ENCODE measurements at places on chromosomes 12 and 14. TPM values are rescaled to one million over a fixed set of nuclear protein-coding genes. Genes with fewer than 3 reads are reported as not detected.
A peak's percentile ranks its signal among the peaks of the same experiment; 100 is the strongest.

GRCh38 chr14:30885840-30886740, 11.7 kb downstream of the COCH start:
- DNase-seq = no peak
- no peaks in the 10 kb centered on the region for H3K4me1 ChIP-seq
- H3K27ac ChIP-seq = no peak overlapping the region
- no peaks in the 10 kb centered on the region for H3K36me3 ChIP-seq
- H3K27me3 ChIP-seq = no peaks in the 10 kb centered on the region

- H3K4me1 ChIP-seq = no peaks in the 10 kb centered on the region
- no peak for DNase-seq
- no peak overlapping the region for H3K27ac ChIP-seq
- no peak overlapping the region for H3K4me3 ChIP-seq
- H3K36me3 ChIP-seq = no peaks in the 10 kb centered on the region
Observed at GRCh38 chr12:66884091-66884490, 205.2 kb upstream of the GRIP1 start.

GRCh38 chr12:110537605-110538409, 35.7 kb downstream of the RAD9B start:
- no peak overlapping the region for H3K4me3 ChIP-seq
- no peaks in the 10 kb centered on the region for H3K4me1 ChIP-seq
- H3K27ac ChIP-seq = no peak overlapping the region
- no peak for DNase-seq

The SLC22A17 gene
- 0.28 TPM for total RNA-seq

- H3K27ac ChIP-seq = no peak overlapping the region
- H3K4me3 ChIP-seq = no peak overlapping the region
- H3K4me1 ChIP-seq = no peaks in the 10 kb centered on the region
- no peak for DNase-seq
- H3K36me3 ChIP-seq = no peaks in the 10 kb centered on the region
- no peaks in the 10 kb centered on the region for H3K27me3 ChIP-seq
Observed at GRCh38 chr12:65955452-65955851, 131.2 kb downstream of the HMGA2 start.

- H3K4me1 ChIP-seq = no peaks in the 10 kb centered on the region
- no peak overlapping the region for H3K4me3 ChIP-seq
- H3K36me3 ChIP-seq = no peaks in the 10 kb centered on the region
- peak; percentile 36 for DNase-seq
- no peaks in the 10 kb centered on the region for H3K27me3 ChIP-seq
Observed at GRCh38 chr14:106210650-106211049, 684.3 kb downstream of the TMEM121 start.

DNA sequence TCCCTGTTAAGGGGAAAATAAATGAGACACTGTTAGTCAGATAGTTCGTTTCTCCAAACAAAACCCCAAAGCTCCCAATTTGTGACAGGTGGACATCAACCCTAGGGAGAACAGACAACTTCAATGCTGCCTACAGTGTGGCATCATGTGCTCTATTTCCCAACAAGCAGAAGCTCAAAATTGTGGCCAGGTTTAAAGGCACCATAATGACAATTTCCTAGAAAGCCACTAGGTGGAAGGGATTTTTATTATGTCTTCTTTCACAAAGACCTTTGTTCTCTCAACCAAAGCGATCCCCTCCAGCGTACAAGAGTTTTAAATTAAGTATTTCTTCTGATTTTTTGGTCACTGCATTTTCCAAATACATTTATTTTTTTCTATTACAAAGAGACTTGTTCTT, 88.0 kb upstream of the MBIP start:
- H3K4me3 ChIP-seq = no peak overlapping the region
- no peaks in the 10 kb centered on the region for H3K27me3 ChIP-seq
- H3K4me1 ChIP-seq = no peaks in the 10 kb centered on the region
- no peaks in the 10 kb centered on the region for H3K36me3 ChIP-seq

GRCh38 chr12:69359531-69360347, at the start of gene YEATS4:
YEATS4 (plus strand) TSS chr12:69359743; CDS start chr12:69359973, 230 bp downstream.
- H3K4me3 ChIP-seq = peak within 1 kb of the TSS; percentile 95
- no peaks in the 10 kb centered on the region for H3K27me3 ChIP-seq
- peaks cover 16% of the 10 kb centered on the region for H3K4me1 ChIP-seq
- DNase-seq = peak; percentile 81
- peaks cover 5% of the 10 kb centered on the region for H3K36me3 ChIP-seq

- no peaks in the 10 kb centered on the region for H3K27me3 ChIP-seq
- H3K4me1 ChIP-seq = no peaks in the 10 kb centered on the region
- DNase-seq = no peak
Observed at GRCh38 chr12:113030875-113031525, 25.5 kb upstream of the DTX1 start.

- peaks cover 53% of the 10 kb centered on the region for H3K4me1 ChIP-seq
- no peak for DNase-seq
- H3K36me3 ChIP-seq = no peaks in the 10 kb centered on the region
- H3K27ac ChIP-seq = no peak overlapping the region
- H3K4me3 ChIP-seq = no peak overlapping the region
Observed at GRCh38 chr12:132450418-132451171, 39.4 kb upstream of the FBRSL1 start.

GRCh38 chr12:96427269-96427729, 27.1 kb upstream of the CDK17 start:
- no peak overlapping the region for H3K27ac ChIP-seq
- H3K36me3 ChIP-seq = no peaks in the 10 kb centered on the region
- no peaks in the 10 kb centered on the region for H3K27me3 ChIP-seq

GRCh38 chr14:103560691-103561090, 1.8 kb downstream of the BAG5 start:
- no peak overlapping the region for H3K27ac ChIP-seq
- H3K4me1 ChIP-seq = peaks cover 25% of the 10 kb centered on the region
- DNase-seq = no peak
- peaks cover 22% of the 10 kb centered on the region for H3K36me3 ChIP-seq
- H3K4me3 ChIP-seq = no peak overlapping the region

- no peaks in the 10 kb centered on the region for H3K27me3 ChIP-seq
- DNase-seq = no peak
- H3K27ac ChIP-seq = no peak overlapping the region
Observed at GRCh38 chr12:46507766-46508165, 135.2 kb upstream of the SLC38A2 start.

The ACOT6 gene
- not detected for total RNA-seq

DNA sequence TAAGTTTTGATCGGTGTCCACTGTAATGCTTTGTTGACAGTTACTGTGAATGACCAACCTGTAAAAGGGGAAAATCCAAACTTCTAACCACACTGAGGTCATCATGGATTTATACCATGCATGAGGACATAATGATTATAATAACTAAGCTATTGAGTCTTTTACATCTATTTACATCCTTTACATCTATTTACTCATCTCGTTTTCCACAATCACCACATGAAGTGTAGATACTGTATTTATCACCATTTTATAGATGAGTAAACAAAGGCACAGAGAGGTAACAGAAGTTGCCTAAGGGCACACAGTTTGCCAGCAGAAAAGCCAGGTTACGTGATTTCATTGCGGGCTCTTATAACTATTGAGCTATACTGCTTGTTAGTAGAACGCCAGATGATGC, 27.9 kb upstream of the EID3 start:
- no peaks in the 10 kb centered on the region for H3K27me3 ChIP-seq
- no peak overlapping the region for H3K4me3 ChIP-seq
- no peak overlapping the region for H3K27ac ChIP-seq
- no peak for DNase-seq
- no peaks in the 10 kb centered on the region for H3K4me1 ChIP-seq
- H3K36me3 ChIP-seq = no peaks in the 10 kb centered on the region

- no peaks in the 10 kb centered on the region for H3K4me1 ChIP-seq
- DNase-seq = no peak
- H3K4me3 ChIP-seq = no peak overlapping the region
- no peak overlapping the region for H3K27ac ChIP-seq
Observed at GRCh38 chr12:106070147-106070546, 68.6 kb downstream of the NUAK1 start.

GRCh38 chr12:26090836-26091510, 33.9 kb downstream of the BHLHE41 start:
- no peak for DNase-seq
- H3K4me1 ChIP-seq = no peaks in the 10 kb centered on the region
- no peaks in the 10 kb centered on the region for H3K27me3 ChIP-seq
- no peaks in the 10 kb centered on the region for H3K36me3 ChIP-seq

GRCh38 chr14:91123201-91123600, 9.3 kb downstream of the DGLUCY start:
- no peaks in the 10 kb centered on the region for H3K27me3 ChIP-seq
- H3K4me3 ChIP-seq = no peak overlapping the region
- no peak overlapping the region for H3K27ac ChIP-seq
- H3K4me1 ChIP-seq = peaks cover 11% of the 10 kb centered on the region
- DNase-seq = no peak

DNA sequence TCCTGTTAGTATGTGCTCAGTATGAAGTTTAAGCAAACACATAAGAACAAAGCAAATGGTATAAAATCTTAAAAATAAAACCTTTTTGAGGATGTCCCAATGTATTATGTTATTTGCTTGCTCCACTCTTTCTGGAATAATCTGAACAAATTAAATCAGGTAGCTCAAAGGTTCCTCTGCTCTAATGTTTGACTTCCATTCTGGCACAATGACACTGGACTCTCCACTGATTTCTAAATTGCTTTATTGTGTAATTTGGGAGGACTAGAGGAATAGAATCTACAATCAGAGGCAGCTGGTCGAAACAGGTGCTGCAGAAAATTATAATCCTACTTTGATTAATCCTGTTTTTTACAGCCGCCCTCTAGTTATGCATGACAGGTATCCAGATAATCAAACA, 523.7 kb upstream of the FOXG1 start:
- H3K4me1 ChIP-seq = no peaks in the 10 kb centered on the region
- no peaks in the 10 kb centered on the region for H3K36me3 ChIP-seq
- no peak overlapping the region for H3K4me3 ChIP-seq
